ENCODE measurements at places on chromosomes 12 and 14.

DNA sequence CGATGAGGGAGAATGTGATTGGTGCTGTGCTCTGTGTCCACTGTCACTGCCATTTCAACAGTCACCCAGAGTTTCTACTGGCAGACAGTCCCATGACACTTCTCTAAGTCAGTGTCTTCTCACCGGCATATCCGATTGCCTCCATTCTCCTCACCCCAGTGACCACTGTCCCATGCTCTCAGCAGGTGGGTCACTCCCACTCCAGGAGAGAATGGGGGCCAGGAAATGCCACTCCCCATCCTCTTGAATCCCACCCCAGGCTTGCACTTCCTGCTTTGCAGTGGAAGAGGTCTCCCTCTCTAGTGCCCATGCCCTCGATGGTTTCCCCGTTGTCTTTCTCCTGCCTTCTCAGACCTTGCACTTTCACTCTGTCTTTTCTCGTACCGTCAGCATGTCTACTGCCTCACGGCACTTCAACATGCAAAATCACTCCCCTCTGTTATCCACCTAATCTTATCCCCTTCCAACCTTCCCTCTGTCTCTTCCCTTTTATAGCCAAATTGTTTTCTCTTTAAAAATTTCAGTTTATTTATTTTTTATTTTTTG lies 2.2 kb upstream of the EP400 start:
- DNase-seq, result no peak

GRCh38 chr12:123085730-123086487 lies 65.0 kb downstream of the PITPNM2 start:
- no peak for DNase-seq

GRCh38 chr14:57998766-57999165 lies 132.9 kb upstream of the SLC35F4 start:
- DNase-seq, result no peak

DNA sequence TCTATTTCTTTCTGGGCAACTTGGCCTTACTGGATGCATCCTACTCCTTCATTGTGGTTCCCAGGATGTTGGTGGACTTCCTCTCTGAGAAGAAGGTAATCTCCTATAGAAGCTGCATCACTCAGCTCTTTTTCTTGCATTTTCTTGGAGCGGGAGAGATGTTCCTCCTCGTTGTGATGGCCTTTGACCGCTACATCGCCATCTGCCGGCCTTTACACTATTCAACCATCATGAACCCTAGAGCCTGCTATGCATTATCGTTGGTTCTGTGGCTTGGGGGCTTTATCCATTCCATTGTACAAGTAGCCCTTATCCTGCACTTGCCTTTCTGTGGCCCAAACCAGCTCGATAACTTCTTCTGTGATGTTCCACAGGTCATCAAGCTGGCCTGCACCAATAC lies 5.3 kb downstream of the OR4N5 start:
- no peak for DNase-seq

- no peak for DNase-seq
These were observed 72.9 kb upstream of the FOXN3 start for GRCh38 chr14:89489761-89490437.

GRCh38 chr12:90455756-90456155 lies 499.2 kb downstream of the CCER1 start:
- no peak for DNase-seq

- DNase-seq, result no peak
These were observed 69.6 kb upstream of the AEBP2 start for GRCh38 chr12:19369691-19370148.

DNA sequence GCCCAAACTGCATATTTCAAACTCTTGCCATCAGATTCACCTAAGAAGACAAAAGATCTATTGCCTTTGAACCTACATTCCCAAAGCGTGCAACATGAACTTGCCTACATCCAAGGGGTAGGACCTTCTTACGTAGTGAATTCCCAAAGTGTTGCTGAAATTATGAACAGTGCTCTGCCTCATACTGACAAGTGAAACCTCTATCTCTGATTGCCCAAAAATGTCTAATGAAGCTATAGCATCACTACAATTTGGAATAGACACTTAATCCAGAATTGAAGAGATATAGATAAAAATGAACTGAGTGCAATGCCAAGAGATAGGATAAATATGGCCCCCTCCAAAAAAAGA lies 31.1 kb downstream of the CLEC2D start:
- no peak for DNase-seq
